ENCODE measurements at places on chromosomes 2 and 18.

DNA sequence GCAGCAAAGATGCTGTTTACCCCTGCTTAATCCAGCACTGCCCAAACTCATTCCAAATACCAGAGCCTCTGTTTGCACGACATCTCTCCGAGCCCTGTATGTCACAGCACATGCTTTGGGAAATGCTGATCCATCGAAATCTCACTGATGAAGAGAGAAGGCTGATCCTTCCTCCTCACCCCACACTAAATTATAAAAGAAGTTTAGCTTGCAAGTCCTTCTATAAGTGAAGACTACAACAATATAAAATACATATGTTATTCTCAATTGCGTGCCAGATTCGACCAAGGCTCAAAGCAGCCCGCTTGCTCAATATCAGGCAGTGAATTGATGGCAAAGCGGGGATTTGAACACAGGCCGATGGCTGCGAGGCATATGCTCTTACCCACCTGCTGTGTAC, 30.7 kb upstream of the SLC35F6 start:
- no peak for DNase-seq

DNA sequence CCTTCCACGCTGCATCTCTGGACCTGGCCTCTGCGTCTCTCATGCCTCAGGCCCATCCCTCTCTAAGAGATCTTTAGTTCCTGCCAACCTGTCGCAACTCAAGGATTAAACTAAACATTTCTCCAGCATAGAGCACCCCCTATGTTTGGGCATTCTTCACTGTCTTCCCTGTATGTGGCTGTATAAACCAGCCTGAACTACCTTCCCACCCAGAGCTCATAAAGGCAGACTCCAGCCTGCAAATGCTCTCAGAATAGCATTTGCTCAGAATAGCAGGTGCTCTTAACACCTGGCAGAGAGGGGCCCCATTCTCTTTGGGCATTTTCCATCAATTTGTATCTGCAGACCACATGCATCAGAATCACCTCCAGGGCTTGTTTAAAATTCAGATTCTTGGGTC, 83.4 kb downstream of the EHD3 start:
- DNase-seq: no peak

DNA sequence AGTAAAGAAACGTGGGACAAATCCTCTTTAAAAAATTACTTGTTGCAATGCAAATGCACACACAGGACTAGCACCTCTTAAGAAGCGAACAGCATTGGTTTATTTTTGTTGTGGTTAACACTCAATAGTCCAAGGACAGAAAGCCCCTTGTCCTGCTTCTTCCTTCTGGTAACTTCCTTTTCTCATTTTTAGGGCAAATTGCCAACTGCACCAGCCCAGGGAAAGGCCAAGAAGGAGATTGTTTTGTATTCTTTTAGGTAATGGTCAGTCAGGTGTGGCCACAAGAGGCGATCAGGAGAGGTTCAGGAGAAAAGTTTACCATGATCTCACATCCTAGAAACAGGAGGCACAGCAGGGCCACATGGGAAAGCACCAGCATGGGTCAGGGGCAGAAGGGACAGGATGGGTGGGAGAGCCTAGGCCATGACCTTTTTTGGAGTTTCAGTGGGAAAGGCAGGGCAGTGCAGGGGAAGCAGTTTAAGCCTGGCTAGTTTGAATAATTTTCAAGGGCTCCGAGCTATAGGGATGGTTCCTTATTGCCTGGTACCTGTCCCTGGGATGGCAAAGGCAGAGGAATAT, 73.0 kb downstream of the CHRNA1 start:
- DNase-seq: no peak

GRCh38 chr2:232994446-232994845, 18.6 kb downstream of the NGEF start:
- DNase-seq: no peak

GRCh38 chr2:185240796-185241195, 497.8 kb upstream of the FSIP2 start:
- no peak for DNase-seq

GRCh38 chr2:133438848-133439564, 129.3 kb downstream of the NCKAP5 start:
- DNase-seq: no peak

GRCh38 chr2:219530048-219530963, 13.3 kb downstream of the CHPF start:
- DNase-seq: no peak

Measured in AG04449 (cell line).